ENCODE measurements at places on chromosomes 6 and 20. TPM values are rescaled to one million over a fixed set of nuclear protein-coding genes. Genes with fewer than 3 reads are reported as not detected.

DNA sequence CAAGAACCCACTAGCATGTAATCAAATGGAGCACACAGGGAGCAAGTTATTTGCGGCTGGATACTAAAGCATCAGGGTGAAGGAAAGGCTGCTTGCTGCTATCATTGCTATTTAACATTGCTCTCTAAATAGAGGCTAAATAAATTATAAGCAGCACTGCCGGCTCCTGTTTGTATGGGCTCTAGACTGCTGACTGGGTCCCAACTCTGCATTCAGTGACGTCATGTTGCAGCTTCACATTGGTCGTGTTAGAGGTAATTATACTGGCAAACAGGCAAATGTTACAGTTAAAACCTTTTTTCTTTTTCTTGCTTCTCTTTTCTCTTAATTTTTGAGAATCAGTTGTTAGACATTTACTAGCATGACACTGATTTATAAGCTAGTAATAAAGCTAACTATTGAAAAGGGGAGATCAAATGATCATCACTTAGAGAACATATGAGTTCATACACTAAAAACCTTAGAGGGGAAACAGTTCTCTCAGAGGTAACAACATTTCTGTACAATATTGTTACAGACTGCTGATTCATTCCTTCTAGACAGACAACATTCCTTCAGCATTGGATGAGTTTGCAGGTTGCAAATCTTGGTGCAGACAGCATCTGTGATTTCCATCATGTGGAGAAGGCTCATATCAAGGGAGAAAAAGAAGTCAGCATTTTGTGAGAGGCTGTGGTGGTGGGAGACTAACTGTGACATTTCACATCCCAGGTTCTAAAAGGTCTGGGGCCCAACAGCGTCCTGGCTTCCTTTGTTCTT lies 15.9 kb downstream of the RFPL4B start:
- no peak for DNase-seq

The OXT gene
- total RNA-seq: not detected

- no peak for DNase-seq
Observed at GRCh38 chr6:17292600-17293133, 11.5 kb downstream of the RBM24 start.

DNA sequence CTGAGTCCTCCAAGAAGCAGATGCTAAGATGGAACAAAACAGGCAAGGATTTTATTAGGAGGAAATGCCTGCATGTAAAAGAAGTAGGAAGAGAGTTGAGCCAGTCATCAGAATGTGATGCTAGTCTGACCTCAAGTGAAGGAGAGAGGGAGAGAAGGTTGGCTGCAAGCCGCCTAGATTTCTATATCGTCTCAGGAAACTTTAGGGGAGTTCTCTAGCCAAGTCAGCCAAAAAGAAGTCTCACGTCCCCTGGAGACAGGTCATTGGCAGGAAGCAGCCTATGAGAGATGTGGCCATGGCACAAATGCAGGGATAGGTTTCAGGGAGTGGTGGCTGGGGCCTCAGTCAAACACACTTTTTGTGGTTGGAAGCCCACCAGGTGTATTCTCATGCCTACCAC lies 378.0 kb downstream of the CD109 start:
- no peak for DNase-seq

The VIP gene
- total RNA-seq: 5.3 TPM

The SIRPA gene
- total RNA-seq: 7.5 TPM

The GPSM3 gene
- total RNA-seq: 1.2 TPM

The GNMT gene
- total RNA-seq: not detected

DNA sequence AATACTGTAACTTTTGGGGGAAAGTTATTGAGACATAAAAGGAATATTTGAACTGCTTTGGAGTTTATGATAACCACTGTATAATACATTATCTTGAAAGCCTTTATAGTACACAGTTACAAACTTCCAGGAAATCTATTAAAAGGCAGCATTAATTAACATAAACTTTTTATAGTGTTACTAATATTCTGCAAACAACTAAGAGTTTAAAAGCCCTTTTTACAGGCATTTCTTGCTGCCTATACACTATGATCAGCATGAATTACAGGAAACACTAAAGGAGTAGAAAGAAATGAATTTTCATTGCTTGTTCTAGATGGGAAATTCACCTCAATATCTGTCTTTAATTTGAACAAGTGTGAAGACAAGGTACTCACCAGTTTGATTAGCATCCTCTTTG lies 252.3 kb upstream of the ZFP64 start:
- DNase-seq: no peak

The ZBTB46 gene
- total RNA-seq: 1.7 TPM

The FAM162B gene
- total RNA-seq: 2.2 TPM

The TCP11 gene
- not detected for total RNA-seq

DNA sequence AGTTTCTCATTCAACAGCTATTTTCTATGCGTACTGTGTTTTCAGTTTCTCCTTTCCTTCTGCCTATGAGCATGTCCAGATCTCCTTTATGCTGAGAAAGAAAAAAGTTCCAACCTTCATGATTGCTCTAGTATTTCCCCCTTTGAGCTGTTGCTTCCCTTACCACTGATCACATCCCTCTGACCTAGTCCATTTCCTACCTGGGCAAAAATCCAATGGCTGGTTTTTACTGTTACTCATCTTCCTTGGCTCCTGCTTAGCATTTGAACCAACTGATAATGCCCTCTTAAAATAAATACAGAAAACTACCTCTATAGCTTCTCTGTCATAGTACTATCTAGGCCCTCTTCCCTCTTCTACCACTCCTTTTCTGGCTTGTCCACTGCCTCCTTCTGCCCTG lies 6.0 kb downstream of the RFX6 start:
- no peak for DNase-seq

The CEP162 gene
- total RNA-seq: 7.7 TPM

The COL20A1 gene
- 1.2 TPM for total RNA-seq

The TFAP2D gene
- total RNA-seq: not detected

DNA sequence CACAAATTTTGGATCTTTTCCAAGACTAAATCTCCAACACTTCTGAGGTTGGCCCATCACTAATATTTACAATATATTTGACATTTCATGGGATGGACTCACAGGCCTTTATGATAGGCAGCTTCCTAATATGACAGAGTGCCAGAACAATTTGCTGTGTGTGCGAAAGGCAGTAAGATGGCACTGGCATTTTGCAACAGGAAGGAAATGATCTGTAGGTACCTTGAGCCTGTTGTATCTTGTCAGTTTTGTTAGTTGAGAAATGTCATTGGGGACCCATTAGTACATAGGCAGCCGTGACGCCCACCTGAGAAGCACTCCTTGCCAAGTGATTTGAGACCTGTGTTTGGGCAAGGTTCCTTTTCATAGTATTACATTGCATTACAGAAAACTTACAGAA lies 153.4 kb upstream of the HEY2 start:
- DNase-seq: no peak

GRCh38 chr6:21692721-21693120 lies 99.2 kb downstream of the SOX4 start:
- DNase-seq: no peak

DNA sequence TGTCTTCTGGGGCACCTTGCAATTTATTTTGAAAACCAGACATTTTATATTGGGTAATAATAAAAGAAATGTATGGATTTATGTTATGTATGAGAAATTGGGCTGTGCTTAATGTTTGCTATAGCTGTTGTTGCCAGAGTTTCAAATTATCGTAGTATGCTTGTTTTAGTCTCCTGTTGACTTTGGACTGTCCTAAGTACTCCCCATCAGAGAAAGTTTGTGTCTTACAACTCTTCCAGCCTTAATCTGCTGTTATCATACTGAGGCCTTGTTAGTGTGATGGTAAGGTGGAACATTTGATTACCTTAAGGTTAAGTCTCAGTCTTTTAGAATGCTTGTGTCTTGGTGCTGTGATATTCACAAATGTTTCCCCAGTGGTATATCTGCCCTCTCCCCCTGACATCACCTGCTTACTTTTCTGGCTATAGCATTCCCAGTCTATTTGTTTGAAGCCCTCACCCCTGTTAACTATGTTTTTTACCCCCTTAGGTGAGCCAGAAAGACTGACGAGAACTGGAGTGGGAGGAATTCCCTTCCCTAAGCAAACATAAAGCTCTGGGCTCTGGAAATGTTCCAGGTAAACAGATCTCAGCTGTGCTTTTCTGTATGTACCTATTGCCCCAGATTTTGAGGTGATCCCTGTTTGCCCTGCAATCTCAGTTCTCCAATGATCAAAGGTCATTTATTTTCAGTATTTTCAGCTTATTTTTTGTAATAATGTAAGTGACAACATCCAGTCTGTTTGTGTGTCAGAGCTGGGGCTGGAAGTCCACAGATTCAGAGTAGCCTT lies 581.1 kb upstream of the CITED2 start:
- DNase-seq: no peak

DNA sequence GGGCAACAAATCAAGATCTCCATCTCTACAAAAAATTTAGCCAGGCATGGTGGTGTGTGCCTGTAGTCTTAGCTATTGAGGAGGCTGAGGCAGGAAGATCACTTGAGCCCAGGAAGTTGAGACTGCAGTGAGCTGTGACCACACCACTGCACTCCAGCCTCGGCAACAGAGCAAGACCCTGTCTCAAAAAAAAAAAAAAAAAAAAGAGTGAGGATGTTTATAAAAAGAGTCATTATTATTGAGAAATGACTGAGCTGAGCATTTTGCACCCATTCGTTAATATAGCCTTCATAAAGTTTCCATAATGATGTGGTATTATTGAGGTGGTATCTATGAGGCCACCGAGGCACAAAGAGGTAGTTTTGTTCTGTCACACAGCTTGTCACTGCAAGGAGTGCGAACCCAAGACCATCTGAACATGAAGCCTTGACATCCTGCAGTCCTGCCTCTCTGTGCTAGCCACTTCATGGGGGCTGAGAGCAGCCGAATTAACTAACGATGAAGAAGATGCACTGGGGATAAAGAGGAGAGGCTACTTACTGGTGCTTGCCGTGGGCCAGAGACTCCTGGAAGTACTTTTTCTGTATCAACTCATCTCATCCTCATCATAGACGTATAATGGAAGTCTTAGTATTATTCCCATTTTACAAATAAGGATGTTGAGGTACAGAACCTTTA lies 175.5 kb downstream of the BCAS1 start:
- DNase-seq: no peak

The CST7 gene
- total RNA-seq: not detected

DNA sequence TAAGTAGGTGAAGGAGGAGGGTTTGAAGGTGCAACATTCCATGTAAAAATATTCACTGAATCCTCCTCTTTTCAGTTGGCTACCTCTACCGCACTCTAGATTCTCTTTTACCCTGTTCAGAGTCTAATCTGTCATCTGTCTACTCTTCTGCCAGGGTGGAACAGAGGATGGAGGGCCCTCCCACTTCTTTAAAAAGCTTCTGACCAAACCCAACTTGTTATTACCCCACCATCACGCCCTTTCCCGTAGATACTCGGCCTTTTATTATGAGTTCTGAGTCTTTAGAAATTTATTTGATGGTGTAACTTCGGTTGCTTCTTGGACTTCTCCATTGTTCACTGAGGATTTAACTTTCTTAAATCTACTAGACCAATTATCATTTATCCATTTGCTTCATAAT lies 11.7 kb downstream of the STX11 start:
- no peak for DNase-seq

DNA sequence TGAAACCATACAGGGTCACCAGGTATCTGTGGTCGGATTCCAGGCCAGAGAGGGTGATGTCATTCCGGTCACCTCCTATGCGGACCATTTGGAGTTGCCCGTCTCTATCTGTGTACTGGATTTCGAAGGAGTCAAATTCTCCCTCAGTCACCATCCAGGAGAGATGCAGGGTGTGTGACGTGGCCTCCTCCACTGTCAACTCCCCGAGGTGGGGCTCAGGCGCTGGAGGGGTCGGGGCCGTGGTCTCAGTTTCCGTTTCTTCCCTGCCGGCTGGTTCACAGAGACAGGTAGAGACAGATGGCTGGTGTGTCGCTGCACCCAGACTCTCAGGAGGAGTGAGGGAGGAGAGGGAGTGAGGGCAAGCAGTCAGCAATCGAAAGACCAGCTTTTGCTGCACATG lies 30.7 kb downstream of the CYP21A2 start:
- no peak for DNase-seq

DNA sequence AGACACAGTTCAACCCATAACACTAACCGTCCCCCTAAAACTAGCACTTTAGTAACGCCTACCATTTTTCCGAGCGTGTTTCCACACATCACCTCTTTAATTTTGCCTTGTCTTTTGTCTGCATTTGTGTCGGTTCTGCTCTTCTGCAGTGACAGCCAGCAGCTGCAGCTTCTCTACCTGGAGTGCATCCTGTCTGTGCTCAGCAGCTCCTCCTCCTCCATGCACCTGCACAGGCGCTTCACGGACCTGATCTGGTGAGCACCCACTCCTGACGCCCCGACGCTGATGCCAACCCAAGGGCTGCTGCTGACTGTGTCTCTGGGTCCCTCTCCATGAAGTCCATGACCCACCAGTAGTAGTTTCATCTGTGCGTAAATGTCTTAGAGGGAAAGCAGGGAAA lies 35.4 kb upstream of the PBOV1 start:
- no peak for DNase-seq

- no peak for DNase-seq
Observed at GRCh38 chr6:104606361-104606760, 253.4 kb downstream of the HACE1 start.

GRCh38 chr20:38651154-38651553 lies 49.5 kb downstream of the ARHGAP40 start:
- DNase-seq: no peak
